ENCODE measurements at places on chromosomes 13 and 19.

GRCh38 chr19:2210206-2210605 is 25.9 kb downstream of the PLEKHJ1 start:
- no peak for DNase-seq

DNA sequence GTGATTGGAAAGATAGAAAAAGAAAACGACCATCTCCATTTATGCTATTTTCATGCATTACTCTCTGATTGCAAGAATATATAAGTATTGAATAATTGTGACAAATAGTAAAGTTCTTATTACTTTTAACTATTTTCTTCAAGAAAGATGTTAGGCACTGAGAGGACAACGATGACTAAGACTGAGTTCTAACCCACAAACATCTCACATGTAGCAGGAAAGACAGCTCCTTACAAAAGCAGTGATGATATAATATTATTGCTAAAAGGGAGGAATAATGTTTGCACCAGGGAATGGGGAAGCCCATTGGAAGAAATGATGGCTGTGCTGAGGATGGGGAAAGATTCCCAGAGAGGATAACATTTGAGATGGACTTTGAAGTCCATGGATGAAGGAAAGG is 22.6 kb downstream of the RXFP2 start:
- DNase-seq, result no peak

- DNase-seq, result no peak
These were observed 223.4 kb upstream of the HTR2A start for GRCh38 chr13:47120282-47120681.

GRCh38 chr13:58379221-58379620 is 747.7 kb downstream of the PCDH17 start:
- no peak for DNase-seq

DNA sequence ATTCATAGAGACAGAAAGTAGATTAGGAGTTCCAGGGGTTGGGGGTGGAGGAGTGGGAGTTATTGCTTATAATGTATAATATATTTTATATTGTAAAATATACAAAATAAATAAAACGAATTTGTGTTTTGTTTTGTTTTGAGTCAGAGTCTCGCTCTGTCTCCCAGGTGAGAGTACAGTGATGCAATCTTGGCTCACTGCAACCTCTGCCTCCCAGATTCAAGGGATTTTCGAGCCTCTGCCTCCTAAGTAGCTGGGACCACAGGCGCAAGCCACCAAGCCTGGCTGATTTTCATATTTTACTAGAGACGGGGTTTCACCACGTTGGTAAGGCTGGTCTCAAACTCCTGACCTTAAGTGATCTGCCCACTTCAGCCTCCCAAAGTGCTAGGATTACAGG is 2.5 kb upstream of the GADD45GIP1 start:
- DNase-seq, result no peak

All from HS-5 (cell line).